HT1080 (cell line): ENCODE measurements at places on chromosomes 1 and 21. TPM values are rescaled to one million over a fixed set of nuclear protein-coding genes. Genes with fewer than 3 reads are reported as not detected.

GRCh38 chr1:186218654-186219352 is 156.2 kb downstream of the TPR start:
- DNase-seq: no peak

GRCh38 chr1:39086865-39087409 is 60.8 kb downstream of the NDUFS5 start:
- peak; percentile 32 for DNase-seq

Gene MFSD2A
- 0.19 and 0.37 TPM in 2 replicates for total RNA-seq

GRCh38 chr1:63463248-63463647 is 59.8 kb downstream of the ITGB3BP start:
- peak; percentile 67 for DNase-seq

- no peak for DNase-seq
Observed at GRCh38 chr1:15676010-15676409, 8.1 kb upstream of the PLEKHM2 start.

Gene NTMT2
- not detected in 2 replicates for total RNA-seq

Gene IKBKE
- 13.8 and 14.3 TPM in 2 replicates for total RNA-seq

Gene SPRR2D
- 1.5 TPM in 1 of 2 replicates, not detected in the other for total RNA-seq

- peak; percentile 52 for DNase-seq
Observed at GRCh38 chr1:8018492-8019228, 7.4 kb downstream of the ERRFI1 start.

Gene TMEM51
- total RNA-seq: 14.5 and 19.9 TPM in 2 replicates

DNA sequence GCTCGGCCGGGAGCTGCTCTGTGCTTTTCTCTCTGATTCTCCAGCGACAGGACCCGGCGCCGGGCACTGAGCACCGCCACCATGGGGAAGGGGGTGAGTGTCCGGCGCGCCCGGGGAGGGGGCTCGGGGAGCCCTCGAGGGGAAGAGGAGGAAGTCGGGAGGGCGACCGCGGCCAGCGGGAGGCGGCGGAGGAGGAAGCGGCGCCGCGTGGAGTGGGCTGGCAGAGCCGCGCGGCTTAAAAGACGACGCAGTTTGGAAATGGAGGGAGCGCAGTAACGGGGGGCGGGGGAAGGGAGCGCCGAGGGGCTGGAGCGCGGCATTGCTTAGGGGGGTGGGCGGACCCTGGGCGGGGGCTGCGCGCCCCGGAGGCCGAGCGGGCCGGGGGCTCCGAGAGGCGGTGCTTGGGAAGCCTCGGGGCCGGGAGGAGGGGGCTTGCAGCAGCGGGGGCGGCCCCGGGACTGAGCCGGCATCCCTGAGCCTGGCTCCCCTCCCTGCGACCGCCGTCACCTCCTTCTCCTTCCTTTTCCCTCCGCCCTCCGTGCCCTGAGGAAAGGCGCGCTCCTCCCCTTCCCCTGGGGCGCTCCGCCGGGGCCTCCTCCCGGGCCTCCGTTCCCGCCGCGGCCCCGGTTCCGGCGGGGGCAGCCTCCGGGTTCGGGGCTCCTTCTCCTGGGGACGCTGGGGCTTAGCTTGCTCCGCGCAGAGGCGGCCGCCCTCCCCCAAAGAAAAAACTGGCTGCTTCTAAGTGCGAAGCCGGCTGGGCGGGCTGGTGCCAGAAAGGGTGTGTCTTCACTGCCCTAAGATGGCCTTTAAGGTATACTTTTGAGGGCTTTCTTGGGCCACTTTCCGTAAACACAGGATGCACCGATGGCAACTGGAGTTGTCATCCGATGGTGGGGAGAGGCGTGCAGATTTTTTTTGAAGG is 648 bp downstream of the ATP1A1 start:
- peak; percentile 54 for DNase-seq

Gene S100A7A
- total RNA-seq: not detected in 2 replicates

- DNase-seq: no peak
Observed at GRCh38 chr1:89104687-89105086, 21.2 kb downstream of the GBP2 start.

Gene AXDND1
- total RNA-seq: 0.35 TPM in 1 of 2 replicates, not detected in the other

DNA sequence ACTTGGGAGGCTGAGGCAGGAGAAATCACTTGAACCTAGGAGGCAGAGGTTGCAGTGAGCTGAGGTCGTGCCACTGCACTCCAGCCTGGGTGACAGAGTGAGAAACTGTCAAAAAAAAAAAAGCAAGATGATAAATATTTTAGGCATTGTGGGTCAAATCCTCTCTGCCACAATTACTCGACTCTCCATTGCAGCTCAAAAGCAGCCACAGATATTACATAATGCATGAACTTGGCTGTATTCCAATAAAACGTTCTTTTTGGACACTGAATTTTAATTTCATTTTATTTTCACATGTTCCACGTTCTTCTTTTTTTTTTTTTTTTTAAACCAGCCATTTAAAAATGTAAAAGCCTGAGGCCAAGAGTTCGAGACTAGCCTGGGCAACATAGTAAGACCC is 69.4 kb downstream of the TCP10L start:
- DNase-seq: no peak

- DNase-seq: no peak
Observed at GRCh38 chr1:167714098-167714438, 7.7 kb upstream of the MPZL1 start.

DNA sequence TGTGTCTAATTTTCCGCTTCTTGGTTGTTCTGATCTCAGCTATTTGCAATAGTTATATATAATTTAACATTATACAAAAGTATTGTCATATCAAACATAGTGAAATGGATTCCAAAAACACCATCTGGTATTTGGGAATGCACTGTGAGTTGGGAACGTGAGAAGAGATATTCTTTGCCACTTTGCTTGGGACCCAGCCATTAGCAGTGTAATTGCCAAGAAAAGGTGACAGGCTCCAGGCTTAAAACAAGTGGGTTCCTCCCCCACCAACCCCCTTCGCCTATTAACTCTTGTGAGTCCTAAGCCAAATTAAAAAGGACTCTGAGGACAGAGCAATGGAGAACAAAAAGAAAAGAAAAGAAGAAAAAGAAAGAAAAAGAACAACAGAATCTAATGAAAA is 186.7 kb upstream of the NFIA start:
- DNase-seq: no peak

GRCh38 chr21:18764720-18765119 is 361.1 kb upstream of the TMPRSS15 start:
- DNase-seq: no peak

- no peak for DNase-seq
Observed at GRCh38 chr1:1306661-1307260, 969 bp downstream of the ACAP3 start.

GRCh38 chr1:45802343-45803298 is 791 bp upstream of the MAST2 start:
- peak; percentile 96 for DNase-seq

- DNase-seq: no peak
Observed at GRCh38 chr1:227948493-227949260, 945 bp upstream of the WNT9A start.
